ENCODE measurements at places on chromosomes 5 and 9.

DNA sequence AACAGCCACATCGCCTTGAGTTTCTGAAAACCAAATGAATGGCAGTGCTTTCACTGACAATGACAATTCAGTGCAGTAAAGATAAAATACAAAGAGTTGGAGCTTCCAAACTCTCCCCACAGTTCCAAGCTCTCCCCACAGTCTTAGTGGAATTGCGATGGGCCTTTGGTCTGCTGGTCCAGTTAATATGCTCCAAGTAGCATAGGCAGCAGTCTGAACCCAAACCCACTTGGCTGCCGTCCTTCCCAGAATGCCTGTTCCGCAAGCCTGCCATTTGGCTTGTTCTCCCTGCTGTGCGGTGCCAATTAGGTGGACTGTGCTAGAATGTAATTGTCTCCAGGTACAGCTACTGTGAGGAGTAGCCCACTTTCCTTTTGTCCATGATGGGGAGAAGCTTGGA is 250.1 kb downstream of the GOLPH3 start:
- DNase-seq: no peak

DNA sequence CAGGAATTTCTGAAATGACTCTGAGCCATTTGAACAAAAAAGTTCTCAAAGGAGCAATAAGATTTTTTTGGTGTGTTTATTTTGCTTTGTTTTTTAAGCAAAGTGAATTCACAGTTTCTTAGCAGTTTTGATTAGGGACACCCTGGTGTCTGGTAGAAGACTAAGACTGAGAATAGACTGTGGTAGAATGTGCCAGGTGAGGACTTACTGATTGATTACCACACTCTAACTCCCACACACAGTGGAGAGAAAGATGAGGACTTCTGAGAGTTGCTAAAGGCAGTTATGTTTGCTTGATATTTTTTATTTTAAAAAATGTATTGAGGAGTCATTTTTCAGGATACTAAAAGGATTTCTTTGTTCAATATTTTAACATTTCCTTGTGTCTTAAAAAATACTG is 175.1 kb downstream of the CD180 start:
- DNase-seq: no peak

- DNase-seq: no peak
Observed at GRCh38 chr5:58674711-58675110, 91.8 kb downstream of the RAB3C start.

DNA sequence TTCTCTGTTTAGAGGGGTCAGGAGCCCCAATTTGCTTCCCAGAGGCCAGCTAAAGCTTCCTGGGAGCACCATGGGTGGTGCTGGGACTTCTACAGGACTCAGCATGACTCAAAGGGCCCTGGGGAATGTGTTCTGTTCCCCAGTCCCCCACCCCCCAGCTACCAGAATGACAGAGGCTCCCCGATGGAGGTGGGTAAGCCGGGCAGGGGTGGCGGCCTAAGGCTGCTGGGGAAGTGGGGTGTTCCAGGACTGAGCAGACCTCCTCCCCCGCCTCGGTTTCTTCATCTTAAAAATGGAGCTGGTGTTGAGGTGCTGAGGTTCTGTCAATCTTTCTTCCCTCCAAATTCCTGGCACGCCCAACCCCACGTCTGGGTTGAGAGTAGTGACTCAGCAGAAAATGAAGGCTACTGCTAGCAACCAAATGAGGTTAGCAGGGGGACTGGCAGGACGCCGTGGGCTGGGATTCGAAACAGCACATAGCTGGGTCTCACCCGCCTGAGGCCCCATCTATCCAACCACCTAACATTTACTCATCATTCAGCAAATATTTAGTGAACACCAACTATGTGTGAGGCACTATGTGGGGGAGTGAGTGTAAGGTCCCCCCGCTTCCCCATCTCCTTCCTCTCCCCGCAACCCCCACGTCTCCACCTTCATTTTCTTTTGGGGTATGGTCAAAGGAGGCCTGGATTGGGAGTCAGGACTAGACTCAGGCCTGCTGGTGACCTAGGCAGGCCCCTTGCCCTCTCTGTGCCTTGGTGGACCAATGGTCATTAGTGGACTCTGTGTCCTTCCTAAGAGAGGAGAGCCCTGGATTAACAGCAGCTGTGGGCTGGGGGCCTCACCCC is 50.2 kb downstream of the C9orf50 start:
- no peak for DNase-seq

GRCh38 chr5:90529939-90530677 is 724 bp upstream of the LYSMD3 start:
- peak; percentile 87 for DNase-seq

DNA sequence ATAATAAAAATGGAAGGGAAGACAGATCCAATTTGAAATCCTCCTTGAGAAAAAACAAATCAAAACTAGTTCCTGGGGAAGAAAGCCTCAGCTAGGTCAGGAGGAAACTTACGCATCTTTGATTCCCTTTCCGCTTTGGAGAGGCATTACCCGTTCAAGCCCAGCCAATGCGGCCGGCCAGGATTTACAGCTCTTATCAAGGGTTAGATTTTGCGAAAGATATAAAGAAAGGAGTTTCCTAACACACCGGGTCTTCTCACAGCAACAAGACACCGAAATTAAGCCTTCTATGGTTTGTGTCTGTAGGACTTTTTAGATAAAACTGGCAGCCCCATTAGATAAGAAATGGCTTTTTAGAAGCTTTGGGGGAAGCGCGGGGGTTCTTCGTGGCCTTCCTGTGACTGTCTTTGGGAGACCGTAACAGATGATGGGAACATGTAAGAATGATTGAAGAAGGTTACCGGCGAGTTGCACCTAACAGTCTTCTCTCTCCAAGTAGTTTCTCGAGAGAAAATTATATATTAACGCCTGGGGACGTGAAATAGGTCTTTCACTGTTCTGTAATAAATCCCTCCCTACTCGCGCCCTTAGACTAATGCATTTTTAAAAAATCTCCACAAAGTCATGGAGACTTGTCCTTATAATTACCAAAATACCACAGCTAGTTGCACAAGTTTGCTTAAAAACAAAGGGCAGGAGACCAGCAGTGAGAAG is 1.3 kb upstream of the ISL1 start:
- DNase-seq: peak; percentile 69

DNA sequence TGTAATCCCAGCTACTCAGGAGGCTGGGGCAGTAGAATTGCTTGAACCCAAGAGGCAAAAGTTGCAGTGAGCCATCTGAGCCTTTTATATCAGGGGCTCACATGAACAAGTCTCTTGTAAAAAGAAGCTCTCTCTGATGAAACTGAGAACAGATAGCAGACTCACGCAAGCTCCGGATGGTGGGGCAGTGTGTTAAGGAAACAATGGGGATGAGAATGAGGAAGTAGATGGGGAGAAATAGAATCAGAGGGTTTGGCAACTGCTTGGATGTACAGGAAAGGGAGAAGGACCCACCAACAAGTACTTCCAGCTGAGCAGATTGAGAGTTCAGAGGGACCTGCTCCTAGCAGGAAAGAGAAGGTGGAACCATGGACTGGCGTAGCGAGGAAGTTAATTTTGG is 18.6 kb downstream of the TMEM252 start:
- no peak for DNase-seq

GRCh38 chr5:79811904-79812303 is 122.3 kb downstream of the CMYA5 start:
- DNase-seq: no peak

DNA sequence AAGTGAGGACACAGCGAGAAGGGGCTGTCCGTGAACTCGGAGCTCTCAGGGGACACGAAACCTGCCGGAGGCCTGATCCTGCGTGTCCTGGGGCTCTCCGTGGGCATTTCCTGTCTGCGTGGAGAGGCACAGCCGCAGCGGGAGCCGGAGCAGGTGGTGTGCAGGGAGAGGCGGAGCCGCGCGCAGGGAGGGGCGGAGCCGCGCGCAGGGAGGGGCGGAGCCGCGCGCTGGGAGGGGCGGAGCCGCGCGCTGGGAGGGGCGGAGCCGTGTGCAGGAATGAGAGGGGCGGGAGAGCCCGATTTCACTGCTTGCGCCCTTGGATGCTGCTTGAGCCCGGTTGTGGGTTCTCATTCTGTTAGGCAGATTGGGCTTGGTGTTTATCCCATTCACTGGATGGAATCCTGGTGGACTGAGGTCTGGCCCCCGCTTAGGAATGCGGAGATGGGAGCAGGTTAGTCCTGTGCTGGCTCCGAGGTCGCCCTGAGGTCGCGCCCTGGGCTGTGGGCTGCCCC is 26.7 kb downstream of the NDUFS6 start:
- no peak for DNase-seq

DNA sequence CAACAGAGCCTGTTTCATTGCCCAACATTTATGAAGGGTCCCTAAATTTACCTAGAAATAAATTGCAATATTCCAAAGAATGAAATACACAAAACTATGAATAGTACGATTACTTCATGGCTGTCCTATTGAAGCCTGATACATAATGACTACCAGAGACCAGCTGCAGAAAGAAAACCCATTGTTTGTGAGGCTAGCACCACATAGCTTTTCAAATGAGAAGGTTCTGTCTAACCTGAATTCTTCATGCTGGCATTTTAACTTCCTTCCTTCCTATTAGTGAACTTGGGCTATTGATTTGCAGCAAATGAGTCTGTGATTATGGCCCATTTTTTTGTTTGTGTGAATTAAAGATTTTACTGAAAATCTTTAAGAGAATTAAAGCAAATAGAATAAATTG is 47.3 kb downstream of the MEGF10 start:
- no peak for DNase-seq

GRCh38 chr5:57658018-57658417 is 175.4 kb upstream of the ACTBL2 start:
- DNase-seq: no peak

DNA sequence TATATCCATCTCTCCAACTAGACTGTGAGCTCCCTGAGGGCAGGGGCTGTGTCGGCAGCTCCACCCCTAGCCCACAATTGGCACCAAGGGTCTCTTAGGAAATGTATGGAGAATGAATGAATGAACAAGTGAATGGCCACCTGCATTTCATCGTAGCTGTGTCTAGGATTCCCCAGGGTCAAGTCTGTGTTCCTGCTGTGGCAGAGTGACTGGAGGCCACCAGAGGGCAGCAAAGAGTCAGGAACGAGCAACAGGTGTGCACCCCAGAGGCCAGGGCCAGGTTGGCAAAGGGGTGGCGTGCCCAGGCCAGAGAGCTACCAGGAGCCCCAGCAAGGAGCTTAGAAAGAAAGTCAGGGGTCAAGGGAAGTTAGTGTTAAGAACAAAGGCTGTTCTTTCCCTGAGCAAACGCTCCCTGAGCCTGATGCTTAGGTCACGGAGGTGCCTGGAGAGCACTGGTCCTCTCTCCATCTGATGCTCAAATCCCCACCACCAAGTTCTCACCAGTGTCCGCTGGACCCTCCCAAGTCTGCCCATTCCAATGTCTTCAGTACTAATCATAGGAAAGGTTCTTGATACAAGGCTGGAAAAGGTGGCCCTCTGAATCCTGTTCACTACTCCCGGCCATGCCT is 160.7 kb downstream of the PAX5 start:
- peak; percentile 74 for DNase-seq

DNA sequence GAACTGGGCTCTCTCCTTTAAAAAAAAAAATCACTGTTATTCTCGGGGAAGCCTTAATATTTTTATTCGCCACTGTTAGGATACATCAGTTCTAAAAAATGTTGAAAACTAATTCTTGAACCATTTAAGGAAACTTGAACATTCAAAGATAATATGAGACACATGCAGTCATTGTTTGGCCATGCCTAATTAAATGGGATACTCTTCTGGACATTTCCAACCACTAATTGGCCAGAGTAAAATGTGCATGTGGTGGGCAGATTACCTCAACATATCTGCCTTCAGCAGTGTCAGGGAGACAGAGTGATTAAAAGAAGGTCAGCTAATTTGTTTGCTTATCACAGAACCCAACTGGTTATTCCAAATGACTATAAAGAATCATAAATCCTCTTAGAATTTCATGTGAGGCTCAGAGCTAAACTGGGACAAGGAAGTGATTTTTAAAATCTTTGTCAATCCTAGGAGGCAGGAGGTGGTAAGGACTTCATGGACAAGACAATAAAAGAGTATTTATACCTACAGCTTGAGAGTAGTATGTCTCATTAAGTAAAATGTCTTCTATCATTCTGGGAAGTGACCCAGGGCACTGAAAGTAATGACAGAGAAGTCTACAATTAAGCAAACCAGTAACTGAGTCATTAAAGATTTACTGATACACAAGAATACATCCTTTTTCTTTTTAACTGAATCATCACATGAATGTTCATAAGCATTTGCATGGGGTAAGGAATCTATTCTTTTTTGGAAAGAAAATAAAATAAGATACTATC is 242.9 kb upstream of the TRPM3 start:
- no peak for DNase-seq

DNA sequence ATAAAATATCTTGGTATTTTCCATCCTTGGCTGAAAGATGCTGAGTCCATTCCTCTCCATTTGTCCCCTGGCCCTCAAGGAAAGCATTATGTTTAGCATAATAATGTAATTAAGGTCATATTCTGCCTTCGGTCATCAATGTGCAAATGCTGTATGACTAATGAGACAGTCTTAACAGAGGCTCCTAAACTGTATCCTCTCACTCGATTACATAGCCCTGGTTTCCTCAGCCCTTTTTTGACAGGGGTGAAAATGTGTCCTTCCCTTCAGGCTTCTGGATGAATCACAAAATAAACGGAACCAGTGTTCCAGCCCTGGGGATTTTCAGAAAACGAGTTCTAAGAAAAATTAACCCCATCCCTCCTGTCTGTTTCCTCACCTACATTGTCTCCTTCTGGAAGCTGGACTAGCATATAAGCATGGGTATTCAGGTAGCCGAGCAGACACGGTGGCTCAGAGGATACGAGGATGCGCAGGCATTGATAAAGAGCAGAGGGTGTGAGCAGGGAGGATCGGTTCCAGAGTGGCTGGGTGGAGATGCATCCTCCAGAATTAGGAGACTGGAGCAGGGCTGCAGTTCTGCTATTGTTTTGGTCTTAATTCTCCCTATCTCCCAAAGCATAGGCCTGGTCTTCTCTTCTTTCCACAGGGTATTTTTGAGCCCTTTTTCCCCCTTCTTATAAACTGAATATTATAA is 742.9 kb downstream of the TLR4 start:
- DNase-seq: no peak

GRCh38 chr5:65808818-65809217 is 86.8 kb downstream of the NLN start:
- DNase-seq: no peak

DNA sequence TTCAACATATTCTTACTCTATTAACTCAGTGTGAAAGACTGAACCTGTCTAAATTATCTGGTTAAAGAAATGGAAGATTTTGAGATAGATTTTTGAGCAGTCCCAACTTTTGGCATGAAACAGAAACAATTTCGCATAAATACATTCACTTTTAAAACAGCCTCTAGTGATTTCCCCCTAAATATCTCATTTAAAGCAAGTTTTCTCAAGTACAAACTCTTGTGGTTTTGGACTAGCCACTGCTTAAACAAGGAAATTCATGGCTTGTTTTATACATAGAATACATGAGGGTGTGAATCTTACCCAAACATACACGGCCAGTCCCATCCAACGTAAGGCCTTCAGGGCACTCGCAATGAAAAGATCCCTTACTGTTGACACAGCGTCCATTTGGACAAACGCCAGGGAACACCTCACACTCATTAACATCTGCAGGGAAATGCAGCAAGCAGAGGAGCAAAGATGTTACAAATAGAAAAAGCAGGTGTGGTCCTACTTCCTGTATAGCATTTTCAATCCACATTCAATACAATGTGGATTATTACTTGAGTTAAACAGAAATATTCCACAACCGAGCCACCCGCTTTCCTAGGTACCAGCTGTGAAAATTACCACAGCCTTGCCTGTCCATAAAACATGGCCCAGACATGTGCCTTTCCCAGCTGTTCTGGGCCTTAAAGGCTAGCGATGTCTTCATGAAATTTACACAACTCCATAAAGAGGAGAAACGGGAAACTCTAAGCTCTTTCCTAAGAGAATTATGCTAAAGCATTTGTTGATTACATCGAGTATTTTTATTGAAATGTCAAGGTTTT is 188.8 kb downstream of the FBN2 start:
- DNase-seq: peak; percentile 79

- no peak for DNase-seq
Observed at GRCh38 chr9:10614196-10614800, 1.5 kb upstream of the PTPRD start.
